ENCODE measurements at places on chromosomes 1 and 21.

DNA sequence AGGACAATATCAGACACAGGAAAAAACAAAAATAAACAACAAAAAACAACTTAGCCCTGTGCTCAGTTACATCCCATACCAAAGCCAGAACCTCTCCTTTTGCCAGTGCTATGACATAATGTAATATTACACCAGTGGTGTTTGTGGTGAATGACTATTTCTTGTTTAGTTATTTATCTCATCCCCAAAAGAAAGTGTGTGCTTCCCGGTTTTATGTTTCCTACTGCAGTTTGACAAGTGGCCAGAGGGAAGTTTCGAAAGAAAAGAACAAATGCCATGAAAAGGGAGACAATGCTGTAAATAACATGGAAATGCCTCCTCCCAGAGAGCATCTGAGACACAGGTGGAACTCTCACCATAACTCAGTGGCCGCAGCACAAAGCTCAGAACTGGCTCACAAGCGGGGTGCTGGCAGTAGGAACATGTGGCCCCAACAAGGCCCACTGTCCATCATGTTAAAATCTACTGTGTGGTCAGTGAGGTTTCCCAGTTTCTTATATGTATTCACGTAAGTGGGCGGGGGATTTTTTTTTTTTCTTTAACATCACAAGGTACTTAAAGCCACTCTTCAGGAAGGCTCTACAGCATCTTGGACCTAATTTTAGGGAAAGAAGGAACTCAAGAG lies 158.2 kb downstream of the BARHL2 start:
- no peak for DNase-seq

DNA sequence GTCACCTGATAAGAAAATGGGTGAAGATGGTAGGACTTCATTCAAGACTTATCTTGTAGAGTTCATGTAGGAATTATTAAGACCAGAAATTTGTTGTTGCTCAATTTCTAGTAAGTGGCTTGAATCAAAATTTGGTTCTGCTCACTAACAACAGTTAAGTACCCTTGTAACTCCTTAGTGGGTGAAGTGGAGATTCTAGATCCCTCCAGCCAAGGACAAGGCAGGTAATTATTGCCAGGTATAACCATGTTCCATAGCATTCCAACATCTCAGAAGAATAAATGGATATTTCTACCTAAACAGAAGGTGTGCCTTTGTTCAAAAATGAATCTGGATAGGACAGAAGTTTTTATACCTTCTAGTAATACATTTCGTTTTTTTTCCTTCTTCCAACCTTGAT lies 282.3 kb downstream of the DUSP10 start:
- DNase-seq = no peak

DNA sequence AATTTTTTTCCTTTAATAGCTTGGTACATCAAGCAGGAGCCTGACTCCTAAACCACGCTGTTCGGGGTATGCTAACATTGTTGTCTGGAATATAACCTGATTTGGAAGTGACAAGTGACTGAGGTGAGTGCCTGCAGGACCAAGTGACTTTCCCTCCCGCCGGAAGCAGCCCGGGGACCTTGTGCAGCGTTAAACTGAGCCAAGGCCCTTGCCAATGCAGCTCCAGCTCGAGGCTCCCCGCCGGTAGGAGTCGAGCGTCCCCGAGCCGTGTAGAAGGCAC lies 716 bp upstream of the MTARC1 start:
- no peak for DNase-seq

GRCh38 chr1:29344336-29344735 lies 108.0 kb downstream of the PTPRU start:
- no peak for DNase-seq

DNA sequence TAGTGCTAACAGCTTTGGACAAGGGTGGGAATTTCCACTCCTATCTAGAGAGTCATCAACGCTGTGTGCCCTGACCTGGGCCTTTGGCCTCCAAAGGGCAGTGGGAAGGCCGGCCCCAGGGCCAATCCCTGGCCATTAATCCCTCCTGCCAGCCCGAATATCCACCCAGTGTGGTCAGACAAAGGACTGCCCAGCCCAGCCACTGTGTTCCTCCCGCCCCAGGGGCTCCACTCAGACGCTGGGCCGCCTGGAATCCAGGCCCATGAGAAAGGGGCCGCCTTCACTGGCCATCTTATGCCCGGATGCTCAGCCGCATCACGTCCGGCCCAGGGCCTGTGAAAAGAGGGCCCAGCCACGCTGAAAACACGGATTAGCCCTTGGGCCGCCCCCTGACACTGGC lies 3.6 kb upstream of the FOXE3 start:
- no peak for DNase-seq

GRCh38 chr1:248000169-248000568 lies 13.3 kb upstream of the OR2L5 start:
- DNase-seq = no peak

DNA sequence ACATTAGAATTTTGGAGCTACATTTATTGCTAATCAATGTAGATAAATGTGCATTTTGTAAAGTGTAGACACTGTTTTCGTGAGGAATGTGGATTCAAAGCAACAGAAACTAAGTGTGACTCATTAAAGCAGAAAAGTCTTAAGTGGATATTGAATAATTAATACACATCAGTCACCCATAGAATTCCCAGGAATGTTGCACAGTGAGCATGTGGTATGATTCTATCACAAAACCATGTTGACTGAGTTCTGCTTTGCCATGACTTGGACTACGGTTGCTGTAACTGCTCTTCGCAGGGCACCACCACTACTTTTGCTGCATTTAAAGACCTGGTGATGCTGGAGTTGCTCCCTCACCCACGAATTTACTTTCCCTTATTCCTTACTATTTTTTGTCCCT lies 471.8 kb downstream of the KCNT2 start:
- no peak for DNase-seq

DNA sequence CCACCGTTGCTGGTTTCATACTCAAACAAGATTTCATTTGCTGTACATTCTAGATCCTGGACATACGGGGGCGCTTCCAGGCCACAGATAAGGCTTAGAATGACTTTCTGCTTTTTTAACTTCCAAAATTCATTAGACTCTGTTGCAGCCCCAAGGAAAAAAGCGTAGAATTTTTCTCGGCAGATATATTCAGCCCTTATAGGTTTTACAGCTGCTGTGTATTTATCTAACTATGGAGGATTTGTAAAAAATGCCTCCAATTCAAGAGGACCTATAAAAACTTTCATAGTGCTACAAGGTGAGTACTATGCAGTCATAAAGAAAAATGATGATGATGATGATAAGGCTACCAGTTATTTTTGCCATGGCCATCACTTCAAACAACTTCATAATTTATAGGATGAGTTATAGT lies 51.6 kb downstream of the SLC30A10 start:
- no peak for DNase-seq

DNA sequence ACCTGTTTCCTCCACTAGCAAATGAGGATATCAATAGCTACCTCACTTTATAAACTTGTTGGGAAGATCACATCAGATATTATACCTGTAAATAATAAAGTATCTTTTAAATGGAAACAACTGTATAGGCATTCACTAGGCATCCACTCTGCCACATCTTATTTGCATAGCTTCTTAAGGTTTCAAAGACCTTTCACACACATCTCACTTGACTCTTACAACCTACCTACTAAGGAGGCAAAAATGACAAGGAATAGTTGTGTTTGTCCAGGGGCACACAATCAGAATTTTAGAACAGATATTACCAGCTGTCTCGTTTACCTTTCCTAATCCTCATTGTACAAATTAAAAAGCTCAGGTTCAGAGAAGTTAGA lies 51.5 kb downstream of the VANGL2 start:
- no peak for DNase-seq

- DNase-seq = no peak
Measured at GRCh38 chr1:243799908-243800307, 50.1 kb downstream of the AKT3 start.

DNA sequence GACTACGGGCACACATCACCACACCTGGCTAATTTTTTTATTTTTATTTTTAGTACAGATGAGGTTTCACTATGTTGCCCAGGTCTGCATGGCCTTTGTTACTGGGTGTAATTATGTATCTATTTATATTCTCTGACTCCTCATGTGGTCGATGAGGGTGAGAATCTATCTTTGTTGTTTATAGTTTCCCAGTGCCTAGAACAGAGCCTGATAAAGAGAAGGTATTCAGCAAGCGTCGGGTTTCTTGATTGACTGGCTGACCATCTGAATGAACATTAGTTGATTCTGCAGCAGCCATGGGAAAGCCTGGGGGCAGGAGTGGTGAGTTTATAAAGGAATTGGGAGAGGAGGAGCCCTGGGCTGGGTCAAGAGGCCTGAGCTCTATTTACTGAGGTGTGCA lies 28.5 kb downstream of the SERINC2 start:
- DNase-seq = no peak

GRCh38 chr1:173758980-173759379 lies 44.2 kb downstream of the KLHL20 start:
- no peak for DNase-seq

DNA sequence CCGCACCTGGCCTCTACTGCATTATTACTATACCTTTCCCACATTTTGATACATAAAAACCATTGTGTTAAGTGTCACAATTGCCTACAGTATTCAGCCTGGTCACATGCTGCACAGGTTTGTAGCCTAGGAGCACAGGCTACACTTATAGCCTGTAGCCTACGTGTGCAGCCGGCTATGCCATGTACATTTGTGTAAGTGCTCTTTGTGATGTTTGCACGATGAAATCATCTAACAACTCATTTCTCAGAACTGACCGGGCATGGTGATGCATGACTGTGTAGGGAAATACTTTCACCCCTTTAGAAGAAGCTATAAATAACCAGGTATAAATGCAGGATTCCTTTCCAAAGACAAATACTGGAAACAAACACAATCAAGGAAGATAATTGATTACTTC lies 12.1 kb downstream of the ERG start:
- no peak for DNase-seq

DNA sequence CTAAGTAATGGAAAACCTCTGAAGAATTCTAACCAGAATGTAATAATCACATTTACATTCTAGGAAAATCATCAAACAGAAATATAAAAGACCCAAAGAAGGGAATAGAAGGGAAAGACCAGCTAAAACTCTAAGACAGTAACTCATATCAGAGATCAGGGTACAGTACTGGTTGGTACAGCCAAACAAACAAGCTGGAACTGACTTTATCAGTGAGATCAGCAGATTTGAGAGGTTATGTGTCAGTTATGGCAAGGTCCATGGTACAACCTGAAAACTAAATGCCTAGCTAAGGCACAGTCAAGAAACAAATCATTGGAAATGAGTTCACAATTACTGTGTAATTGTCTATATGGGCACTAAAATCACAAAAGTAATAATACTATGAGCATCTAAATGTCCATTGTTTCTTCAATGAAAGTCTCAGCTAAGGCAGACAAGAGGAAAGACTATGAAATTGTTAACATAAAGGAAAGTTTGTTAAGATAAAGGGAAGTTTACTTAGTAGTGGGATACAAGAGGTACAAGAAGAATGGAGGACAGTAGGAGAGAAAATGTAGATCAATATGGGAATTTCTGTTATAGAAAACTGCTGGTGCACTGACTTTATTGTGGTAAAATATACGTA lies 75.8 kb downstream of the TRIM33 start:
- no peak for DNase-seq

GRCh38 chr1:118395430-118395991 lies 210.5 kb upstream of the SPAG17 start:
- no peak for DNase-seq

DNA sequence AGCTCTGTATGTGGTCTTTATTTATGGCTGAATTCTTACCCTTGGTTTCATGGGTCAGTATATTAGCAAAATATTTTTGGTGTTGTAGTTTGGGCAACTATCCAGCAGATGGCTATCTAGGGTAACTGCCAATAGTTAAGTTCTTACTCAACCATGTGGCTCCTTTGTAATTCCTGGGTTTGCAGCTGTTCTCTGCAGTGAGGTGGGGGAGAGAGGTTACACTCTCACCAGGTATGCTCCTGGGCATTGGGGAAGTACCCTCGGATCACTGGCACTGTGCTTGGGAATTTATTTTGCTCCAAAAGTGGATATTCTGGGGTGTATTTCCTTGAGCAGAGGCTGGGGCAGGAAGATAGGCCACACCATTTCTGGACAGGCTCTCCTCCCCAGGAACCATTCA lies 436.7 kb upstream of the TMPRSS15 start:
- DNase-seq = no peak

DNA sequence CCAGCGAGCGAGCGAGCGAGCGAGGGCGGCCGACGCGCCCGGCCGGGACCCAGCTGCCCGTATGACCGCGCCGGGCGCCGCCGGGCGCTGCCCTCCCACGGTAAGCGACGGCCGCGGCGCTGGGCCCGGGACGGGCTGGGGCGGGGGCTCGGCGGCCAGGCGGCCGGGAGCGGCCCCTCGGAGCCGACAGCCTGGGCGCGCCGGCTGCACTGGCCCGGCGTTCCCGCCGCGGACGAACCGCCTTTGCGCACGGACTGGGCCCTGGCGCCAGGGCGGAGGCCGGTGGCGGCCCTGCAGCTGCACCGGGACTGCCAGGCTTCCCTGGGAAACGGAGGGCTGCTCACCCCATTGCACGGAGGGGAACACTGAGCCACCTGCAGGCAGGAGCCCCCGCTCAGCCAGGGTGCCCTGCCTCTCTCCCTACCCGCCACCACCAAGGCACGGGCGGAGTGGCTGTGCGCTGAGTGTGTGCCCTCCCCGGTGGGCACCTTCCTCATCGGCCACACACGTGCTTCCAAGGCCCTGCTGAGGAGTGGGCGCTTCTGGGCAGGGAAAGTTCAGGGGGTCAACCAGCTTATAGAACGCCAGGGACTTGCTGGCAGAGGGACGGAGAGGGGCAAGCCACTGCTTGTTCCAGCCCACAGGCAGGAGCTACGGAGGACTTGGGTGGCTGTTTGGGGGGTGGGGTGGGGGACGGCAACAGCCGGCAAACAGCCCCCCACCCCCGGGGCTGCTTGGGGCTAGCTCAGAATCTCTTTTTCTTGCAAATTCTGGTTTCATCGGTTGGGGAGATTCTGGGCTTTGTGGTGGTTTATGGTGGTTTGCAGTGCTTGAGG lies 532 bp downstream of the CSF1 start:
- DNase-seq = peak; percentile 25

DNA sequence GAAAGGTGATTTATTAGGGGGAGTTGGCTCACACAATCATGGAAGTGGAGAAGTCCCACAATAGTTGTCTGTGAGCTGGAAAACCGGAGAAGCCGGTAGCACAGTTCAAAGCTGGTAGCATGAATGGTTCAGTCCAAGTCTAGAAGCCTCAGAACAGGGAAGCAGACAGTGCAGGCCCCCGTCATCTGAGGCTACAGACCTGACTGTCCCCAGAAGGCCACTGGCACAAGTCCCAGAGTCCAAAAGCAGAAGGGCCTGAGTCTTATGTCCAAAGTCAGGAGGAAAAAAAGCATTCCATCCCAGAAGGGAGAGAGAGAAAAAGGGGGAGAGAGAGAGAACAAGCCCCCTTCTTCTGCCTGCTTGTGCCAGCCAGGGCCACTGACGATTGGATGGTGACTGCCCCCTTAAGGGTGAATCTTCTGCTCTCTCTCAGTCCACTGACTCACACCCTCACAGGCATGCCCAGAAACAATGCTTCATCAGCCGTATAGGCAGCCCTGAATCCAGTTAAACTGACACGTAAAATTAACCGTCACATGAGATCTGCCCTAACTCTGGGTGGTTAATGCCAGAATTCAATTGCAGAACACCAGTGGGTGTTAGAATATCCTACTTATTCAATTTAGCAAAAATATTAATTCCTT lies 49.3 kb upstream of the POU2F1 start:
- DNase-seq = no peak
